Lung microvascular endothelial cell (primary cell): ENCODE measurements at places on chromosomes 3 and 15. TPM values are rescaled to one million over a fixed set of nuclear protein-coding genes. Genes with fewer than 3 reads are reported as not detected.

ANKUB1 gene
- not detected in 2 replicates for total RNA-seq

- peak; percentile 96 for DNase-seq
Measured at GRCh38 chr3:14803981-14804834, 14.6 kb upstream of the FGD5 start.

- DNase-seq: no peak
Measured at GRCh38 chr15:26698555-26698954, 74.3 kb downstream of the GABRB3 start.

DNA sequence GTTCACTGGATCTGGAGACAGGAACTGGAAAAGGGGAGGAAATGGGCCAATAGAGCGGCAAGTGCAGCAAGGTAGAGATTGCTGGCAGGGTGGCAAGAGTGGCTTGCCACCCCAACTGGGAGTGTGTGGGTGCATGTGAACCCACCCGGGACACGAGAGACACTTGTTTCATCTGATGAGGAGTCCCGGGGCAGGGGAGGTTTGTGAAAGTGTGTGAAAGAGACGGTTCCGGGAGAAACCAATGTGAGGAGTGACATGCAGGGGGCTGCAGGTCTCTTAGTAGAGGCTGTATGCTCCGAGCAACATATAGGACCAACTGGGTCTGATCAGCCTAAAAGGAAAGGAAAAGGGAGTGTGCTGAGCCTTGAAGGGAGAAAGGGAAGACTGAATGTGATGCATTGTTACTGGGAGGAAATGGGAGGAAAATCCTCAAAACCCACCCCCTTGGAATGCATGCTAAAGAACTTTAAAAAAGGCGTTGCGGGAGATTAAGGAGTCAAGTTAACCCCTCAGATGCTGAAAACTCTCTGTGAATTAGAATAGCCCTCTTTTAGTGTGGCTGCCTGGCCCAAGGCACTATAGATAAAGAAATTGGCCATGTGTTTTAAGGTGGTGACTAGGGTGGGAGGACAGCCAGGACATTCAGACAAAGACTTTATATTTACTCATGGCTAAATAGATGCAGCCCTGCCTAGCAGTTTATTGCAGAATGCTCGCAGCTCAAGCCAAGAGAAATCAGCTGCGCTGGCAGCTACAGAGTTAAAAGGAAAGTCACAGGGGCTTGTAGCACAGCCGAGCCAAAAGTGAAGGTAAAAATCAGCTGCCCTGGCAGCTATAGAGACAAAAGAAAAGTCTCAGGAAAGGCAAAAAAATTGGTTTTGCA lies 9.1 kb upstream of the SLC9C1 start:
- DNase-seq: peak; percentile 18

DNA sequence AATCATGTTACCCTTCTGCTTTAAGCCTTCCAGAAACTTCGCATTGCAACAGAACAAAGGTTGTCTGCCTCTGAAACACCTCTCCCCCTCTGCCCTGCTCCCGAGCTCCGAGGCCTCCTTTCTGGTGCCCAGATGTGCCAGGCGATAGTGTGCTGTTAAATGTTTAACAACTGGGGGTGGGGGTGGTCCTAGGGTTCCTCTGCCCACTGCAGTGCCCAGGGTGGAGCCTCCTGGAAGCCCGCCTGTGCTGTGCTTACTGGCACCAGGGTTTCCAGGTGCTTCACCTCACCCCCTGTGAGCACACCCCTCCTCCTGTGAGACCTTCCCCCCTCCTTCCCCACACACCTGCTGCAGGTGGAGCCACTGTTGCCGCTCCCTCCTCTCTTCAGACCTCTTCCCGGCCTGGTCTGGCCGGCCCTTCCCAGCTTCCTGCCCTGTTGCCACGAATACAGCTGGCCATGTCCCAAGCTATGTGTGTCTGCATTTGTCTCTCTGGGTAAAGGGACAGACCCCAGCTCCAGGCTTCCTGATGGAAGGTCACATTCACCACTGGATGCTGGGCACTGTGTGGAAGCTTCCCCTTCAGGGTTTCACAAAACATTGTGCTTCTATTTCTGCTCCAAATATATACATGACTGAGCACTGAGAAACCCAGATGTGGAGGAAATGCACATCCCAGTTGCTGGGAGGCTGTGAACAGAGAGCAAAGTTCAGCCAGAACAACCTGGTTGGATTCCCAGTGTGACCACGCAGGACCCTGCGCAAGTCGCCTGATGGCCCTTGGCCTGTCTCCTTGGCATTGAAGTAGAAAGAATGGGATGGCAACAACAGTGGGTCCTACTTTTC lies 37.2 kb downstream of the MGLL start:
- DNase-seq: no peak

- DNase-seq: no peak
Measured at GRCh38 chr3:41519746-41520145, 320.4 kb downstream of the CTNNB1 start.
